Stimulated activated CD8-positive, alpha-beta memory T cell treated with anti-CD3 and anti-CD28 coated beads, Interleukin-4, amount 100 ng/mL, for 1 hour (primary cell): ENCODE measurements at places on chromosomes 2 and 18.

DNA sequence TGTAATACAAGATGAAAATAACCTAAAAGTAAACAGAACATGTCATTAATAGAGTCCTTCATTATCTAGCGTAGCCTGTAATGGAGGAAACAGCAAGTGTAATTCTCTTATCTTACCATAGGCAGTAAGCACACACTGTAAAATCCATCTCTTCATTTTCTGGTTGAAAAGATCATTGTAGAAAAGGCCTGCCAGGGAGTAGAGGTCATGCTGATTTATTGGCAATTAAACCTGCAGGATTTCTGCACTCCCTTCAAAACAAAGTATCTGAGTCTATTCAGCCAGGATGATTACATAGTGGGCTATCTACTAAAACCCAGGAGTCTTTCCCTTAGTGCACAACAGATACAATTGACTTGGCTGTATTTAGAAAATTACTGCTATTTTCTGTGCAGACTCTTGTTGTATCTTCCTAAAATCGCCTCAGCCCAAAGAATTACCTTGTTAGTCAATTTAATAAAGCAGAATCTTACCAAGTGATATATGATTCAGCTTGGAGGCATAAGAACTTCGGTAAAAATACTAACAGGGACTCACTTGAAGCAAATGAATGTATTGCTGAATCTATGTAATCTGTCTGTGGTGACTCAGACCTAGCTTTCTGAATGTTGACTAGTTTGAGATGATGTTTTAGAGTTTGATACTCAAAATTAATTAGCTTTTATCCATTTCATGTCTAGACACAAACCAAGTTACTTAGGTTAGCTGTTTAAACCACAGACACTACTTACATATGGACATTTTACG, 250.4 kb upstream of the STON1 start:
- DNase-seq: no peak

GRCh38 chr2:54394392-54394791, 61.7 kb upstream of the SPTBN1 start:
- no peak for DNase-seq

- no peak for DNase-seq
Observed at GRCh38 chr2:231332388-231332787, 63.1 kb upstream of the B3GNT7 start.

- DNase-seq: no peak
Observed at GRCh38 chr2:111019381-111019780, 101.3 kb upstream of the BCL2L11 start.

DNA sequence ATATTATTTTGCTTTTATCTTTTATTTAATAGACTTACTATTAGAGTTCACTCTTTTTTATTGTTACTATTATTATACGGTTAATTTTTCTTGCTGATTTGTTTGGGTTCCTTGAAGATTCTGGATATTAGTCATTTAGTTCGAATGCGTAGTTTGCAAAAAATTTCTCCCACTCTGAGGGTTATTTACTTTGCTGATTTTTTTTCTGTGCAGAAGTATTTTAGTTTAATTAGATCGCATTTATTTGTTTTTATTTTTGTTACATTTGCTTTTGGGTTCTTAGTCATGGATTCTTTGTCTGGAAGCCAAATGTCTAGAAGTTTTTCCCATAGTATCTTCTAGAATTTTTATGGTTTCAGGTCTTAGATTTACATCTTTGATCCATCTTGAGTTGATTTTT, 585.2 kb downstream of the CPS1 start:
- no peak for DNase-seq

DNA sequence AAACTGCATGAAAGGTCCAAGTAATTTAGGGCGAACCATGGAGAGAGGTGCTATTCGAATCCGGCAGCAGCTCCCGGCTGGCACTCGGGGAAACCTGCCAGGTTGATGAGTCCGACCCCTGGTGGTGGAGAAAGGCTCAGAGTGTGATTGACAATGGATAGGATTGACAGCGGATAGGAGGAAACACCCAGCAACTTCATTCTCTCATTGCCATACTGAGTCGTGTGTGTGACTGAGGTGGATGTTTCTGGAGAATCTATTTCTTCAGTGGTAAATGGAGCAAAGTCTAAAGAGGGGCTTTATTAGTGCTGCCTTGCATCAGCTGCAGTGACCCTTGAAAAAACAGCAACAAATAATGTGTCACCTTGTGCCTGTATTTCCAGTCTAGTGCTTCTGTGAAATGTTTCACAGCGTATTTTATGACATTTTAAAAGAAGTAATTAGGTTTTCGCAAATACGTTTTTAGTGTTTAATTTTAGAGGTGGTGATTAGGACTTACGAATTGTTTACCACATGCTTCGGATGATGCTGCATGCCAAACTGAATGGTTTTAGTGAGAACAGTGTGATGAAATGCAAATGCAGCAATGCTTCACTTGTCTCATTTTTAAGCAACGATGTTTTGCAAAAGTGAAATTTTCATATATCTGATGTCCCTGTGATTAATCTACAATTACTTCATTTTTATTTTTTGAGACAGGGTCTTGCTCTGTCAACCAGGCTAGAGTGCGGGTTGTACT, 102.0 kb downstream of the DCDC2C start:
- no peak for DNase-seq

GRCh38 chr18:67599277-67599676, 82.8 kb upstream of the DSEL start:
- no peak for DNase-seq

DNA sequence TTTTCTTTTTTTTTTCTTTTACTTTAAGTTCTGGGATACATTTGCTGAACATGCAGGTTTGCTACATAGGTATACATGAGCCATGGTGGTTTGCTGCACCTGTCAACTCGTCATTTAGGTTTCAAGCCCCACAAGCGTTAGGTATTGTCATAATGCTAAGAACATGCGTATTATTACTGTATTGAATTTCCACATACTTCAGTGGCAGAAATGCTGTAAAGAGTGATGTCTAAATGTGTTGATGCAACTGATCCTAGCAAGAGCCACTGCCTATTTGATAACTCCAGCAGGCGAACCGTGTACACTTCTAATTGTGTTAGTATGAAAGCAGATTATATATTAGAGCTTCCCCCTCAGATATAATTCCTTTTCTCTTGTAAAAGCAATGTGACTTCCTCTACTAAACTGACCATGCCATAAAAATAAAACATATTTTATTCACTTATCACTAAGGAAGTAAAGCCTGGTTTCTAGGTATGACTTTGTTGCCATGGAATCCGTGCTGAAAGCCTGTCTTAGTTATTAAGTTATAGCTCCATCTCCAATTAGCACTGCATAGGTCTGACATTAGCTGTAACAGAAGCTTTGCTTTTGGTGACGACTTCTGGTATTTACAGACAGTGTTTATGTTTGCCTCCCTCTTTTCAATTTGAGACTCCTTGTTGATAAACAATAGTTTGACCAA, 280.0 kb downstream of the GALR1 start:
- DNase-seq: no peak

- DNase-seq: no peak
Observed at GRCh38 chr2:74540291-74540690, 10.6 kb downstream of the HTRA2 start.

DNA sequence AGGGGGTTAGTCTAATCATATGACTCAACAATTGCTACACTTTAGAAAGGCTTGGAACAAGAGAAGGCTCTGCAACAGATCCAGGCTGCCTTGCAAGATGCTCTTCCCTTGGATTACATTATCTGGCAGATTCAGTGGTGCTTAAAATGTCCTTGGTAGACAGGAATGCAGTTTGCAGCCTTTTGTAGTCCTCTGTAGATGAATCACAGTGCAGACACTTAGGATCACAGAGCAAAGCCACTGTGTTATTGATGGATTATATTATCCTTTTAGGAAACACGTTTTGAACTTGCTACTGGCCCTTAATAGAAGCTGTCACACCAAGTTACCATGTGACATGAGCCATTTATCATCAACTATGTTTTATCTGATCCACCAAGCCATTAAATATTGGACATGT, 152.2 kb downstream of the CBLN2 start:
- DNase-seq: no peak

DNA sequence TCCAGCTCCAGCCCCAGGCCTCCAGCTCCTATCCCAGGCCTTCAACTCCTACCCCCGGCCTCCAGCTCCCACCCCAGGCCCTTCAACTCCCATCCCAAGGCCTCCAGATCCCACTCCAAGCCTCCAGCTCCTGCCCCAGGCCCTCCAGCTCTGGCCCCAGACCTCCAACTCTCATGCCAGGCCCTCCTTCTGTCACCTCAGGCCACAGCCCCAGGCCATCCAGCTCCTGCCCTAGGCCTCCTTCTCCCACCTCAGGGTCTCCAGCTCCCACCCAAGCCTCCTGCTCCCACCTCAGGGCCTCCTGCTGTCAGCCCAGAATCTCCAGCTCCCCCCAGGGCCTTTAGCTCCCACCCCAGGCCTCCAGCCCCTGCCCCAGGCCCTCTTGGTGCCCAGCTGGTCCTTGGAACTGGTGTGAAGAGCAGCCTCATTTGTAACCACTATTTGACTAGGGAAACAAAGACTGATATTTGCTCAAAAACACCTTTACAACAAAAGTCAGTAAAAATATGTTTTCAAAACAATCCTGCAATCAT, 67.8 kb upstream of the SALL3 start:
- no peak for DNase-seq

GRCh38 chr2:109182426-109182825, 53.4 kb downstream of the SH3RF3 start:
- no peak for DNase-seq

DNA sequence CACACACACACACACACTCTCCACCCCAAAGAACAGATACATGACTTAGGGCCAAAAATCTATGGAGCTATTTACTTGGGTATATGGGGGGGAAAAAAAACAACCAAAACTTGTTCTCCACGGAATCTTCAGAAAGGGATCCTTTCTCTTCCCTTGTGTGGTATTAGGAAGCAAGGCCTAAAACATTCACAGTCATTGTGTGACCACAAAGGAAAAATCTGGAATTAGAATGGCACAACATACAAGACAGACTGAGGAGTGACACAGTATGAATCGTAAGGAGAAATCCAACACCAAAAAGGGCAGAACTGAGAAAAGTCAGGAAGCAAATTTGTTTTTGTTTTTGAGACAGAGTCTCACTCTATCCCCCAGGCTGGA, 70.3 kb downstream of the ASXL2 start:
- DNase-seq: no peak

DNA sequence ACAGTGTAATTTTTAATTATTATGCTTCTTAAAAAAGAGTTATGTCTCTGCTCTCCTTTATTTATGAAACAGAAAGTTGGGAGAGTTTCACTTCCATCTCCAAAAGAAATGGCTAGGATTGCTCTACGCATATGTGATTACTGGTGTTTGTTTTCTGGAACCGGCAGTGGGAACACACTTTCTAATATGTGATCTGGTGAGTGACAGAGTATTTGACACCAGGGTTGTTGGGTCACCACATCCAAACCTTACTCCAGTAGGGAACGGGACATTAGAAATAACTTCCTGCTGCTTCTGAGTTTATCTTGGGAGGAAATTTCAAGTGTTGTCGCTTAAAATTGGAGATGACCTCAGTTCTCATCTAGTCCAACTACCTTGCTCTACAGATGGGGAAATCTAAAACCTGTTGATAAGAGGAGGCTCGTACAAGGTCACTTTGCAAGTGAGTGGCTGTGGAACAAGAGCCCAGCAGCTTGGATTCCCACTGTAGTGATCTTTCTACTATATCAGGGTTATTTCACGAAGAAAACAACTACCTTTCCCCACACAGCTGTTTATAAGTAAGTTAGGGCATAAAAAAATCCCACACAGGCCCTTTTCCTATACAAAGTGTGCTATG, 108.5 kb downstream of the TTC32 start:
- no peak for DNase-seq

GRCh38 chr2:109558076-109558882, 55.5 kb downstream of the SEPTIN10 start:
- no peak for DNase-seq

- no peak for DNase-seq
Observed at GRCh38 chr2:179802051-179802882, 59.1 kb downstream of the ZNF385B start.

DNA sequence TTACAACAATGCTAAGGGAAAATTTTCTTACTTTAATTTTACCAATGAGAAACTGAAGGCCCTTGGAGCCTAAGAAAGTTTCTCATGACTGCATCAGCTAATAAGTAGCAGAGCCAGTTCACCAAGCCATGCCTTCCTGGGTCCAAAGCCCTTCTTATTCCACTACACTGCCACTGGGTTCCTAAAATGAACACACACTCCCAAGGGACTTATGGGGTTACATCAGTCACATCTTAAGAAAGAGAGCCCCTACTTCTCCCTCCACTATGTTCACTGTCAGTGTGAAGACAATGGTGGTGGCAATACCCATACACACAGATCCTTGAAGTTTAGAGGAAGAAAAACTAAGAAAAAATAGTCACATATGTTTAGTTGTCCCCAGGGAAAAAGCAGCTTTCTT, 20.6 kb downstream of the MBD2 start:
- no peak for DNase-seq

GRCh38 chr2:224039770-224040440, 819 bp upstream of the SERPINE2 start:
- no peak for DNase-seq

GRCh38 chr2:128269063-128269989, 49.3 kb downstream of the HS6ST1 start:
- DNase-seq: no peak

DNA sequence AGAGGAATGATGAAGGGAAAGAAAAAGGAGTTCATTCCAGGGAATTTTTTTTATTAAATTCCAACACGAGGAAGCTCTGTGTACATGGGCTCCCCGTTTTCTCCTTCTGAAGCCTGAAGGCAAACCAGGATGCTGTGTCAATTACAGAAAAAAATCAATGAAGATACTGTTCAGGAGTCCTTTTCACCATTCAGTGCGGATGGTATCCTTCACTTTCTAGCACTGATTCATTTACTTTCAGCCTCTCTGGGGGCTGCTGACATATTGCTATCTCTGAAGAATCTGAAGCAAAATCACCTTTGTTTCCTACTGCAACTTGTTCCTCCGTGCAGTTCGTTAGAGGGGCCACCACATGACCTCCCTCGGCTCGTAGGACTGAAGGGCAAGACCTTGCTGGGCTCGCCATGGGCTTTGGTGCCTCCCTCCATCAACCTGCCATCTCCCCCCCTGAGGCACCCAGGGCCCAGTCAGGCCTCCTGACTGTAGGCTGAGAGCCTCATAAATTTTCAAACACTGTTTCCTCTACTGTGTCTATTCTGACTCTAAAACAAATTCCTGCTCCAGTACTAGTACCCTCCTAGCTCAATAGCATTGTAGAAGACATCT, 25.5 kb upstream of the ST8SIA3 start:
- no peak for DNase-seq

GRCh38 chr18:24023185-24023814, 8.7 kb downstream of the TTC39C start:
- DNase-seq: no peak

DNA sequence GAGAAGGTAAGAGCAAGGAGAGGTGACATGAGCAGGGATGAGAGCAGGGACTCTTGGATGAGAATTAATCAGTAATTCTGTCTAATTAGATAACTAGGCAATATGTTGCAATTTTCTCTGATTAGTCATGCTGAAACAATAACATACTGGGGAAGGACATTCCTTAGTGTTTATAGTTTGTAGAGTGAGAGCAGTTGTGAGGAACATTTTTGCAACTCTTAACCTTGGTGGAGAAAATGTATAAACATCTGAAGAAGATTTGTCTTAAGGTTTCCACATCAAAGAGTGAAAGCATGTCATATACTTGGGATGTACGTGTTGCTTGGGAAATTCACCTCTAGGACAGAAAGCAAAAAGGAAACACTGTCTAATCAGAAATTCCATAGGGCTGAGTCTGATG, 955.4 kb upstream of the FANCL start:
- DNase-seq: no peak

GRCh38 chr2:65044097-65044735, 12.0 kb upstream of the CEP68 start:
- no peak for DNase-seq
